ENCODE measurements at places on chromosomes 12 and 14. TPM values are rescaled to one million over a fixed set of nuclear protein-coding genes. Genes with fewer than 3 reads are reported as not detected.

- H3K4me3 ChIP-seq: no peak overlapping the region
- H3K4me1 ChIP-seq: no peaks in the 10 kb centered on the region
- H3K36me3 ChIP-seq: no peaks in the 10 kb centered on the region
- no peak for DNase-seq
Measured at GRCh38 chr14:29216268-29217232, 450.0 kb downstream of the FOXG1 start.

GRCh38 chr12:127435439-127435838 lies 831.5 kb upstream of the TMEM132C start:
- H3K27ac ChIP-seq: no peak overlapping the region
- H3K4me1 ChIP-seq: no peaks in the 10 kb centered on the region
- H3K27me3 ChIP-seq: peaks cover 21% of the 10 kb centered on the region
- no peak overlapping the region for H3K4me3 ChIP-seq
- H3K36me3 ChIP-seq: no peaks in the 10 kb centered on the region

Gene FLVCR2
- 2.1 TPM for total RNA-seq

DNA sequence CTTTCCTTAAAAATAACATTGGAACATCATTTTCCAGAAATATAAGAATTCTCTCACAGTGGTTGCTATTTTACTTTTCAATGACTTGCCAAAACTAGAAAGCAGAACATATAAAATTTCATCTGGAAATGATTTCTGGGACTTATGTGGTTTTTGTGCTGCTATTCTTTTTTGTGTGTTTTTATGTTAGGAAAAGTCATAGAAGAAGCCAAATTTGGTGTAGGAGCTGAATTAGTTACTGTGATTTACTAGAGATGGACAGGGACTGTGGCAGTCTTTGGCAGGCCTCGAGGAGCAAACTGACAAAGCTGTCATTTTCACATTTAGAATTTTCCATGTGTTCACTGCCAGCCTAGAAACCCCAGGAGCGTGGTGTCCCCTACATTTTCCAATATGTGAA lies 38.3 kb upstream of the LDHB start:
- H3K27ac ChIP-seq: no peak overlapping the region
- H3K4me3 ChIP-seq: no peak overlapping the region
- peaks cover 9% of the 10 kb centered on the region for H3K27me3 ChIP-seq
- no peaks in the 10 kb centered on the region for H3K36me3 ChIP-seq
- peaks cover 7% of the 10 kb centered on the region for H3K4me1 ChIP-seq

DNA sequence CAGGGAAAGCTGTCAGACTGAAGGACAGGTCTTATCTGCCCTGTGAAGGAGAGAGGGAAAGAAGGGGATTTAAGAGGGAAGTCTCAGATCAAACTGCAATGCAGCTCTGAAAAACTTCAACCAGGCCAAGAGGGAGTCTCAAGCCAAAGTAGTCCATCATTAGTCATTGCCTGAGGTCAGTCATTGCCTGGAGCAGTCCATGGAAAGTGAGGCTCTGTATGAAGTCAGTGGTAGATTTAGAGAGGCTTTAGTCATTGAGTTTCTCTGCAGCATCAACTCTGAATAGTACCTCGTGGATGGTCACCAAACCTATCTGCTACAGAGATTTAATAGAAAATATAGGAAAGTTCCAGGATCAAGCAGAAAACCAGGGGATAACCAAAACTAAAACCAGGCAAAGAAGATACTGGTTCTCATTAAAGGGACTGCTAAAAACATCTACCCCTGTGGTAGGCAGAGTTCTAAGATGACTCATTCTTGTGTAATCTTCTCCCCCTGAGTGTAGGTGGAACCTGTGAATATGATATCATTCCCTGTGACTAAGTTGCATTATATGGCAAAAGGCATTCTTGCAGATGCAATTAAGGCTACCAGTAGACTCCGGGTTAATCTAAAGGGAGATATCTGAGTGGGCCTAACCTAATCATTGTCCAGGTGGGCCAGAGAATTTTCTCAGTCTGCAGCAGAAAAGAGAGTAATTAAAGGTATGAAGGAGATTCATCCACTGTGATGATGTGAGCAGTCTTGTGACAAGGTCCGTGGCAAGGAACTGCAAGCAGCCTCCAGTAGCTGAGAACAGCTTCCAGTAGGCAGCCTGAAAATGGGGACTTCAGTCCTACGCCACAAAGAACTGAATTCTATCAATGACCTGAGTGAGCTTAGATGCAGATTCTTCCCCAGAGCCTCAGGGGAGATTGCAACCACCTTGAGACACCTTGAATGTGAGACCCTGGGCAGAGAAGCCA lies 123.1 kb downstream of the GALC start:
- H3K4me3 ChIP-seq: no peak overlapping the region
- H3K27me3 ChIP-seq: peaks cover 7% of the 10 kb centered on the region
- H3K36me3 ChIP-seq: no peaks in the 10 kb centered on the region
- no peaks in the 10 kb centered on the region for H3K4me1 ChIP-seq

Data from mesothelial cell of epicardium (in vitro differentiated cells).